ENCODE measurements at places on chromosomes 11 and 22. TPM values are rescaled to one million over a fixed set of nuclear protein-coding genes. Genes with fewer than 3 reads are reported as not detected.

MMP12 gene
- not detected for polyA plus RNA-seq

DNA sequence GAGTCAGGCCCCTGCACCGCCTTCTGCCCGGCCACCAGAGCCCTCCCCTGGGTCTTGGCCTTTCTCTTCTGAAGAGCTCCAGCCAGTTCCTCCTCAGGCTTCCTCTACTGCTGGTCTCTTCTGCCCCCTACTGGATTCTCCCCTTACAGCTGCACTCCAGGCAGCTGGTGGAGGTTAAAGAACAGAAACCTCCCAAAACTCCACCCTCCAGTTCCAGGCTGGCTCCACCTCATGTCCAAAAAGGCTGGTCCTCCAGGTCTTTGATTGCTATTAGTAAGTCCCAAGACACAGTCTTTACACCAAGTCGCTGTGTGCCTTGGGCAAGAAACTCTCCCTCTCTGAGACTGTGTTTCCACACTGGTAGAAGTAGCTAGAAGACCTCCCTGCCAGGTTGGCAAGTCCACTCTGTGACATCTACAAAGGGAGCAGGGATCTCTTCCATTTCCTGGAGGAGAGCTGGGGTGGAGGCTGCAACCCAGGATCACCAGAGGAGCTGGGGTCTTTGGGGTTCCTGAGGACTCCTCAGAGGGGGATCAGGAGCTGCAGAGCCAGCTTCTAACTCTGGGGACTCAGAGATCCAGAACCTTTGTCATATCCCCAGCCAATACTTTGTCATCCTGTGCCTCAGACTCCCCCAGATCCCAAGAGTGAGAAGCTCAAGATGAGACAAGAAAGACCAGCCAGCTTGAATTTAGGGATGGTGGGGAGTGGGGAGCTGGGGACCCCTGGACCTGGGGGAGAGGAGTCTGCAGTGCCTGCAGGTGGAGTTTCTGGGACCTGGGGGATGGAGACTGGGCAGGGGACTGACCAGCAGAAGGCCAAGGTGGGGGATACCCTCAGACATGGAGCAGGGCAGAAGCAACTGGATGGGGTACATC is 3.4 kb upstream of the IGLL5 start:
- no peaks in the 10 kb centered on the region for H3K27me3 ChIP-seq
- no peak overlapping the region for H3K27ac ChIP-seq
- no peaks in the 10 kb centered on the region for H3K36me3 ChIP-seq
- DNase-seq = peak; percentile 52
- no peaks in the 10 kb centered on the region for H3K4me1 ChIP-seq
- H3K4me3 ChIP-seq = no peak overlapping the region

PPME1 gene
- polyA plus RNA-seq = 56.6 TPM

DNA sequence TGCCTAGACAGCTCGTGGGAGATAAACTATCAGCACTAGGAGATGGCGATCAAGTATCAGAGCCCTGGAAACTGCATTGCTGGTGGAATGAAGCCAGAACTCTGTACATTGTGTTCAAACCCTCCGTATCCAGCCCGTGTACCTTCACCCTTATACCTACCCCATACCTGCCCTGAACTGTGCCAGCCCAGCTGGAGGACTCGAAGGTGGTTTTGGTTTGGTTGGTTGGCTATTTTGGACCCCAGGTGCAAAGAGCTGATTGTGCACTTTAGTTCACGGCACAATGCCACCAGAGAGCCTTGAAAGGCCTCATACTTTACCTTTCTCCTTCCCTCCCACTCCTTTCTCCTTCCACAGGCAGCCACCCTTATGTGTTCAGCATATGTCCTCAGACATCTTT is 16.0 kb downstream of the FAM83F start:
- DNase-seq = no peak
- no peak overlapping the region for H3K4me3 ChIP-seq
- no peak overlapping the region for H3K27ac ChIP-seq
- H3K4me1 ChIP-seq = no peaks in the 10 kb centered on the region
- H3K36me3 ChIP-seq = no peaks in the 10 kb centered on the region

- H3K27me3 ChIP-seq = no peaks in the 10 kb centered on the region
- H3K36me3 ChIP-seq = no peaks in the 10 kb centered on the region
- no peak overlapping the region for H3K27ac ChIP-seq
- no peak overlapping the region for H3K4me3 ChIP-seq
Observed at GRCh38 chr11:42901084-42901483, 410.7 kb upstream of the API5 start.

DNA sequence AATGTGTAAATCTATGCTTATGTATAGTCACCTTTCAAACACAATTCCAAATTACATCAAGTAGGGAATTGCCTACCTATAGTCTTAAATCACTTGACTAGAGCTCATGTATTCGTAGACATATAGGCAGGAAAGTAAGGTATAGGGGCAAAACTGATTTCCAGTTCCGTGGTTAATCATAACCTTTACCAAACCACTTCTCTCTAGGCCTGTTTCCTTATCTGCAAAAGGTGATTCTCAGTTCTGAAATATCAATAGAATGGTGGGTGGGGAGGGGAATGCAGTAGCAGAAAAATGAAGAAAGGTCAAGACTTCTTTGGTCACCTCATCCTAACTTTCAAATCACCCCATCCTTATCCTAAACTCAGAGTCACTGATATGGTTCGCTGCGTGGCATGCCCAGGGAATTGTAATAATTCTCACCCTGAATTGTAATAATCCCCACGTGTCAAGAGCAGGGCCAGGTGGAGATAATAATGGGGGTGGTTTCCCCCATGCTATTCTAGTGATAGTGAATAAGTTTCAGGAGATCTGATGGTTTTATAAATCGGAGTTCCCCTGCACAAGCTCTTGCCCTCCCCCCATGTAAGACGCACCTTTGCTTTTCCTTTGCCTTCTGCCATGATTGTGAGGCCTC is 1.9 kb upstream of the ANO5 start:
- H3K27me3 ChIP-seq = no peaks in the 10 kb centered on the region
- no peaks in the 10 kb centered on the region for H3K36me3 ChIP-seq
- H3K4me3 ChIP-seq = no peak overlapping the region
- no peak overlapping the region for H3K27ac ChIP-seq

DNA sequence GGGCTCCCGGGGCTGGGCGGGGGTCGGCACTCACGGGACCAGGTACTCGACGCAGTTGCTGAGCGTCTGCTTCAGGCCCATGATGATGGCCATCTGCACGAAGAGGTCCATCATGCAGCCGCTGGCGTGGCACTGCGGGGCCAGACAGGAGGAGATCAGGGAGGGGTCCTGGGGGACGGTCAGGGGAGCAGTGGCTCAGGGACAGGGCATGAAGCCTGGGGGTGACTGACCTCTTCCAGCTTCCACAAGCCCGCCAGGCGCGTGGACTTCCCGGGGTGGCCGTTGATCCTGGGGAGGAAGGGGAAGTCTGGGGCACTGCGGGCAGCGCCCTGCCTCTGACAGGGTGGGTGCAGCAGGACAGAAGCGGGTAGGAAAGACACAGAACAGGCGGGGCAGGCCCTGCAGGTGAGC is 6.1 kb upstream of the SIGIRR start:
- H3K4me3 ChIP-seq = no peak overlapping the region
- H3K27me3 ChIP-seq = peaks cover 7% of the 10 kb centered on the region
- H3K4me1 ChIP-seq = peaks cover 9% of the 10 kb centered on the region
- H3K27ac ChIP-seq = no peak overlapping the region
- H3K36me3 ChIP-seq = no peaks in the 10 kb centered on the region
- DNase-seq = no peak

GRCh38 chr11:64876229-64876750 is 2.1 kb downstream of the EHD1 start:
- peaks cover 30% of the 10 kb centered on the region for H3K4me1 ChIP-seq
- H3K27ac ChIP-seq = no peak overlapping the region
- peak; percentile 26 for DNase-seq
- peak overlapping the region; percentile 14 for H3K4me3 ChIP-seq

C11orf65 gene
- polyA plus RNA-seq = not detected

MFRP gene
- polyA plus RNA-seq = 0.03 TPM

TRAF6 gene
- 6.6 TPM for polyA plus RNA-seq

- no peak overlapping the region for H3K27ac ChIP-seq
- no peak for DNase-seq
- no peaks in the 10 kb centered on the region for H3K27me3 ChIP-seq
- H3K4me3 ChIP-seq = no peak overlapping the region
Observed at GRCh38 chr22:46815896-46816731, 53.7 kb downstream of the TBC1D22A start.

DNA sequence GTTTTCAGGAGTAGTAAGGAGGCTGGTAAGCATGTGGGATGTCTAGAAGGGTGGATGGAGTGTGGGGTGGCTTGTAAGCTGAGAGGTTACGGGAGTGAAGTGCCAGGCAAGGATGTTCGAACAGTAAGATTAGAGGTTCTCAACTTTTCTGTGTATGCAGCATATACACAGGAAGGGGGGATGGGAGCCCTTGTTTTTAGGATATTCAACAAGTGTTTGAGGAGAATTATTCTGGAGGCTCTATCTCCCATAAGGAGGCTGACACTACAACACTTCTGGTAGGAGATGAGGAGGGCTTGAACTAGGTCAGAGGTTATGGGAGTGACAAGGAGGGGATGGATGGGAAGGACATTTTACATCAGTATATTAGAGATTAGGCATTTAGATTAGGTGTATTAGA is 109.5 kb downstream of the TEAD1 start:
- no peak for DNase-seq
- H3K27ac ChIP-seq = no peak overlapping the region
- H3K4me3 ChIP-seq = no peak overlapping the region
- H3K4me1 ChIP-seq = peaks cover 14% of the 10 kb centered on the region
- no peaks in the 10 kb centered on the region for H3K27me3 ChIP-seq
- no peaks in the 10 kb centered on the region for H3K36me3 ChIP-seq

MS4A1 gene
- not detected for polyA plus RNA-seq

DNA sequence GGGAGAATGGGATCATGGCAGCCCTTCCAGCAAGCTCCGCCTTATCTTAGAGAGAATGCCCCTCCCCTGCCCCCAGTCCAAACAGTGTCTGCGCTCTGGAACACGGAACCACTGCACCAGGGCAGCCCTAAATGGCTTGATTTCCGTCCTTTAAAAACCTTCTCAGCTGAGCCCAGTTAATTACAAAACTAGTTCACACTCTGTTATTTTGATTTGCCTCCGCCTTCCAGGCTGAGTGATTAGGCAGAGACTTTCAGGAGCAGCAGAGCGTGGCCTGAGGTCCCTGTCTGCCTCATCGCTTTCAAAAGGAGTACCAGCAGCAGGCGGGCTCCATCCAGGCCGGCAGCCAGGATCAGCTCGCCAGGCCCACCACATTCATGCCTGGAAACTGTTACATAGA is 313.0 kb downstream of the BRD1 start:
- no peak overlapping the region for H3K4me3 ChIP-seq
- H3K27me3 ChIP-seq = no peaks in the 10 kb centered on the region
- no peaks in the 10 kb centered on the region for H3K36me3 ChIP-seq
- H3K27ac ChIP-seq = no peak overlapping the region

DNA sequence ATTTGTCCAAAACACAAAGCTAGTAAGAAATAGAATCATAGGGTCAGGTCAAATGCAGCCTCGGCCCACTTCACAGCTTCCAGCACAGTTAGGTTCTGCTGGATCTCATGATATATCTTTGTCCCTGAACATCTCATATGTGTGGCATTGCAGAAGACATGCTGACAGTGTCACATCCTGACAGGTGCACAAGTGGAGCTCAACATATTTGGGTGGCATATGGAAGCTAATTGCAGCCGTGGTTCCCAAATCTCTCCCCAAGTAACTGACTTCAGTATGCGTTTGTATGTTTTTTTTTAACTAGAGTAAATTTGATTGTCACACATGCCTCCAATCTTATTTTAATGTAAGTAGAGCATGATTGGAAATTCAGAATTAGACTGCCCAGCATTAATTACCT is 33.4 kb downstream of the NAV2 start:
- no peak overlapping the region for H3K4me3 ChIP-seq
- DNase-seq = no peak
- no peaks in the 10 kb centered on the region for H3K4me1 ChIP-seq
- no peak overlapping the region for H3K27ac ChIP-seq

OR9Q1 gene
- not detected for polyA plus RNA-seq

RBM14 gene
- polyA plus RNA-seq = 44.0 TPM

DNA sequence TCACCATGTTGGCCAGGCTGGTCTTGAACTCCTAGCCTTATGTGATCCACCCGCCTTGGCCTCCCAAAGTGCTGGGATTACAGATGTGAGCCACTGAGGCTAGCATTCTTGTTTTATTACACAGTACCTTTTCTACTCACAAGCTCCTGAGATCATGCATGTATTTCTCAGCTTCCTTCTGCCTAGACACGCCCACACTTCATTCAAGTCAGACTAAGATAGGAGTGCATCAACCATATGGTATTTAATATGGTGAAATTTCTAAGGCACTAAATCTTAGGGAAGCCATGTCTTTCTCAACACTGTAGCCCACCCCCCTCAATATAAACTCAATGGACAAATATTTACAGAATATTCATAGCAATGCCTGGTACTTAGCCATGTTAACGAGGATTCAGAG is 62.1 kb downstream of the SLC25A17 start:
- H3K4me3 ChIP-seq = no peak overlapping the region
- no peaks in the 10 kb centered on the region for H3K4me1 ChIP-seq
- no peaks in the 10 kb centered on the region for H3K36me3 ChIP-seq

MYO7A gene
- polyA plus RNA-seq = 1.3 TPM

GAL3ST1 gene
- polyA plus RNA-seq = 0.06 TPM

MIOX gene
- polyA plus RNA-seq = not detected

Data from endothelial cell of umbilical vein (primary cell).